Right ventricle myocardium inferior (tissue), 1 donor: ENCODE measurements at places on chromosomes 11 and 22. TPM values are rescaled to one million over a fixed set of nuclear protein-coding genes. Genes with fewer than 3 reads are reported as not detected.

DNA sequence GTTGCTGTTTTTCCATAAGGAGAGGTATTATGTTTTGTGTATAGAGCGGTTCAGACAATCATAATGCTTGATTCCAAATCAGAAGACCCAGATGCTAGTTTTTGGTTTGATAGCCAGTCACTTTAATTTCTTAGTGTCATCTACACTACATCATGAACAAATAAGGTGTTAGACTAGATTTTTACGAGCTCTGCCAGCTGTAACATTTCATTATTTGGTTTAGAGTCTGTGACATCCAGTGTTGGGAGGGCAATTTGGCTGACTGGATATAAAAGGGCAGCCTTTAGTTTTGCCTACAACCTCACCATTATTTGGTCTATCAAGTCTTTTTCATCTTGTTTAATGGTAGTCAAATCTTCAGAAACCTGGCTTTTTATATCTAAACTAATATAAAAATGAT, 30.2 kb upstream of the FBXO3 start:
- DNase-seq = no peak

GRCh38 chr11:36638556-36638955, 40.5 kb upstream of the RAG2 start:
- DNase-seq = no peak

- no peak for DNase-seq
These were observed 4.0 kb downstream of the SYN3 start for GRCh38 chr22:33054001-33054675.

CCDC87 gene
- total RNA-seq = 0.27 TPM

DNA sequence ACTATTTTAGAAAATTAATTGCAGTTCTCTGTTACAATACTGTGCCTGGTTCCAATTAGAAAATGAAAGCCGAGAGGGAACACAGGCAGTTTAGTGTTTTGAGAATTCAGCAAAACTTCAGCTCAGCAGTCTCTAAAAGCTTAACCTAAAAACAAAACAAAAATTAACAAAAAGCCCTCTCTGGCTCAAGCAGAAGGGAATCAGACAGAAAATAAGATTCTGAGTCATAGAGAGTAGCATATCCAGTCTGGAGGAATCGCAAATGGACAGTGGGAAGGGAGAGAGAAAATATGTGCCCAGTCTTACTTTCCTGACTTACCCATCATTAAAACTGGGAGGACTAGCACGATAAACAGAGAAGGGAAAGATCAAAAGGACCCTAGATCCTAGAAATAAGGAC, 38.1 kb upstream of the CHRM4 start:
- no peak for DNase-seq

- no peak for DNase-seq
These were observed 92.5 kb downstream of the APIP start for GRCh38 chr11:34823639-34824038.

- DNase-seq = peak; percentile 100
These were observed at the start of gene TSSC4 for GRCh38 chr11:2400069-2400761. TSS of gene TSSC4 (plus strand) at chr11:2400750. CDS start at chr11:2402634, 1,884 bp downstream.

SOX6 gene
- 14.1 TPM for total RNA-seq

DNA sequence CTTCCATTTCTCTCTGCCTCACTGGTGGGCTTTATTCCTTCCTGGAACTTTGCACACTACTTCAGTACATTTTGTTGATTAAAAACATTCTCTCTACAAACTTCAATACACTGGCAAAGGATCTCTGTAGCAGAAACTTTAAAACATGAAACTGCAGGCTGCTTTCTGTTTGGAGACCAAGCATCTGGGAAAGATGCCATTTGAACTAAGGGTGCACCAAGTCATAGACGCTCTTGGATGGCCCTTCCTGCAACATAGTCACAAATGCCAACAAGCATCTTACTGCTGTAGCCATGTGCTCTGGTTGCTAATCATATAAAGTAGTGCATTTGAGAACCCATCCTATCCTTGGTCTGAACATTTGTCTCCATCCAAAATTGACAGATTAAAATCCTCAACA, 56.4 kb downstream of the SNX19 start:
- no peak for DNase-seq

DNA sequence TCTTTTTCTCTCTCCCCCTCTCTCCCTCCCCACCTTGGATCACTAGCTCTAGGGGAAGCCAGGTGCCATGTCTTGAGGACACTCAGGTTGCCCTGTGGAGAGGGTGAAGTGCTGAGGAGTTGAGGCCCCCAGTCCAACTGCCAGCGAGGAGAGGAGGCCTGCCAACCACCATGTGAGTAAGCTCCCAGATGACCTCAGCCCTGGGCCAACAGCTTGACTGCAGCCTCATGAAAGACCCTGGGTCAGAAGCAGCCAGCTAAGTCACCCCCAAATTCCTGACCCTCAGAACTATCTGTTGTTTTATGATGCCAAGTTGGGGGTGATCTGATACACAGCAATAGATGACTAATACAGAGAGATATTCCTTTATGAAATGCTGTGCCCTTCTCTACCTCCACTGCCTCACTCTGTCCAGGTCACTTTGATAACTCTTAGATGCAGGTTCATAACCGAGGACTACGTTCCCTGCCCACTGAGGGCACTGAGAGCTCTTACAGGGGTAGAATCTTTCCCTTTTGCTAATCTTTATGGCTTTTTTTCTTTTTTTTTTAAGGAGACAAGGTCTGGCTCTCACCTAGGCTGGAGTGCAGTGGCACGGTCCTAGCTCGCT, 8.0 kb downstream of the ARFGAP3 start:
- DNase-seq = no peak

- no peak for DNase-seq
These were observed 187.8 kb downstream of the HIPK3 start for GRCh38 chr11:33444835-33445594.

MOGAT2 gene
- 0.22 TPM for total RNA-seq

- no peak for DNase-seq
These were observed 13.8 kb downstream of the LTO1 start for GRCh38 chr11:69661413-69661715.

GRCh38 chr11:117643606-117644300, 153.3 kb downstream of the DSCAML1 start:
- DNase-seq = no peak

OR4D9 gene
- total RNA-seq = not detected

- peak; percentile 83 for DNase-seq
These were observed 3.7 kb downstream of the RNH1 start for GRCh38 chr11:503179-503981.

DNA sequence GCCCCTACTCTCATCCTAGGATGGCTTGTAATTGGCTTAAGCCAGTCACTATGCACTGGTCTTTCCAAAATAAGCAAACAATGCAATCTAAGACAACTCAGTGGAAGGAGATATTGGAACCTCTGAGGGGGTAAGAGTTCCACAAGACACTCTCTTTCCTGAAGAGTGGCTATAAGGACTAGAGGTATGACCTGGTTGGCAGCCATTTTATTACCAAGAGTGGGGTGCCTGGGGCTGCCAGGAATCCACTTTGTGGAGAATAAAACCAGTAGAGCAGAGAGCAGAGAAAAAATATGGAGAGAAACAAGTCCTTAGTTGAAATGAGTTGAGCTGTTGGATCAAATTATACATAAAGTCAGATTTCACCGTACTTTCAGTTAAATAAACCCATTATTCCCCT, 38.8 kb upstream of the CAPRIN1 start:
- DNase-seq = no peak

DNA sequence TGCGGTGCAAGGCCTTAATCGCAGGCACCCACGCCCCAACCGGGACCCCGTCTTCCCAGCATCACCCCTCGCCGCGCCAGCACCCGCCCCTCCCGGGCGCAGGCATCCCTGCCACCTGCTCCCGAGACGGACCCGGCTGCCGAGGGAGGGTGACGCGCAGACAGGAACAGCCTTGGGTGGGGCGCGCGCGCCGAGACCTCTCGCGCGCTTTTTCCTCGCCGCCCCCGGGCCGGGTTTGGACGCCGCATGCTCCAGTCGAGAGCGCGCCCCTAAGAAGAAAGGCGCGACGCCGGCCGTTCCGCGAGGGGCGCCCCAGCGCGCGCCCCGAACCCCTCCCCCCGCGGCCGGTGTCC, 504 bp downstream of the CFL1 start:
- DNase-seq = no peak

GRCh38 chr22:20787223-20787622, 13.3 kb downstream of the SERPIND1 start:
- no peak for DNase-seq

DNA sequence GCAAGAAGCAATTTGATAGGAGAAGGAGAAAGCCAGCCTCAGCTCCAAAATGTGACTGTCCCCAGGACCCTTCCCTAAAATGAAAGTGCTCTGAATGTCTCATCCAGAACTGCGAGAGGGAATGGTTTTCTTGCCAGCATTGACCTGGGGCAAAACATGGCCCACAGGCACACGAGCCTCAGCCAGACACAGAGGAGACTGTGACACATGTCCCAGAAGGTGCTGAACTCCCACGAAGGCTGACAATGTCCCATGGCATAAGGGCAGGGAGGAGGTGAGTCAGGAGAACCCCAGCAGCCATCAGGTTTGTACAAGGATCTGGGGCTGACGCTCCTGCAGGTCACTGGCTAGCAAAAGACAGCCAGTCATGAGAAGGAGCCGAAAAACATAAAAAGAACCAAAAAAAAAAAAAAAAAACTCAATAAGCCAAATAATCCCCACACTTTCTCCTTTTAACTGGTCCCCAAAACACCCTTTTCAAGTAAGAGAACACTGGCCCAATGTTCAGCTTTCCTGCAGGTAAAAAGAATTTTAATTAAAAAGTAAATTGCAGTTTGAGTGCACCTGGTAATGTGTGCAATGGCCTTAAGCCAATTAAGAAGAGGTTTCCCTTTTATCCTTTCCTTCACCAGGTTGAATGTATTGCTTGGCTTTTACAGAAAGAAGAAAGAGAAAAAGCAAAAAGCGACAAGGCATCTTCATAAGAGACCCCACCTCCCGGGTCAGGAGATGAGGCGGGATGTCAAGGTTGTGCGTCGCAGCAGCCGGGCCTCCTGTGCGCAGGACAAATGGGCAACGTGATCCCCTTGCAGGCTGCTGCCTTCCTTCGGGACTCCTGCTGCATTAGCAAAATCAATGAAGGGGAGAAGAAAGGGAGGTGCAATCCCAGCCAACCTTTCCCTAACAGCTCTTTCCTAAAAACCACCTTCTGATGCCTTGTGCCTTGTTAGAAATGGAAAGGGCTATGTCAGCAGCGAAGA, 43.6 kb downstream of the GALNT18 start:
- DNase-seq = no peak

DNA sequence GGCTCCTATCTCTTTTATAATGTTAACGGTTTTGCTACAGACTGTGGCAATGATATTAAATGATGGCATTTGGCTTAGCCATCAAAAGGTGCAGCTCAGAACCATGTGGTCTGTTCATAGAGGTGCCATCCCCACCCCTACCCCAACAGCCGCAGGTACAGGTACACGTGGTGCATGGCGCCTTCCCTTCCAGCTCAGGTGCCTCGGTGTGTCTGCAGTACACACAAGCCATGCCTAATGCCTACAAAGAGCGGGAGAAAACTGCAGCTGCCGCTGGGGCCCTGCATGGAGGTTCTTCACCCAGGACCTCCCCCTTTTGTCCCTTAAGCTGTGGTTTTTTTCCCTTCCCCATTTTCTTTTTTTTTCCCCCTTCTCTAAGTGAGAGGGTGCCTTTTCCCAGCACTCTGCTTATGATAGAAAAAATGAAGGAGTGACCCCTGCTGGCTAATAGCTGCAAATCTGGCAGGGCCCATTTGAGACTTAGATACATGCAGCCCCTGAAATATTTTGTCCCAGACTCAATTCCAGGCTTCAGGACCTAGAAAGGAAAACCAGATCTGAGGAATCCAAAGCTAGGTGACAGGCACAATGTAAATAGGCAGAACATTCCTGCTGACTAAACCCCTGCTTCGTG, 6.5 kb downstream of the OR52M1 start:
- DNase-seq = no peak

C1QTNF5 gene
- 17.5 TPM for total RNA-seq

CTSF gene
- 51.0 TPM for total RNA-seq

GRCh38 chr11:18457450-18457849, 1.8 kb downstream of the LDHAL6A start:
- no peak for DNase-seq

DLG2 gene
- total RNA-seq = 5.7 TPM

GRCh38 chr11:6475936-6476335, 2.2 kb upstream of the TRIM3 start:
- no peak for DNase-seq

GRCh38 chr22:20865331-20865730, 6.5 kb downstream of the SNAP29 start:
- DNase-seq = no peak

DNA sequence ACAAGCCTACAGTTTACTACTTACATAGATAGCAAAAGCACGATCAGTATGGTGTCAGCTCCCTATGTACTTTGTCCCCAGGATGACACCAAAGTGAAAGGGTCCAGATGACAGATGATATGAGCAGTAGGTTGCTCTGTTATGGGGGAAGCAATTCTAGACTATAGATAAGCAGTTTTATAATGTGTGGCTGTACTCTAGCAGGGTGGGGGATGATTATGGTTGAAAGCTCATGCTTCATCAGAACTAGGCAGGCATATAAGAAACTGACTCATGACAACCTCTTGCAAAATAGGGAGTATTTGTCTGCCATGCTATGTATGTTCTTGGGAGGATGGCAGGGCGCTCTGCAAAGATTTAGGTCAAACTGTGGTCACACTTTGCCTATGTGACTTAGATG, 158.2 kb upstream of the ZBED5 start:
- no peak for DNase-seq

GRCh38 chr11:131859538-131860210, 489.3 kb downstream of the NTM start:
- DNase-seq = no peak

DNA sequence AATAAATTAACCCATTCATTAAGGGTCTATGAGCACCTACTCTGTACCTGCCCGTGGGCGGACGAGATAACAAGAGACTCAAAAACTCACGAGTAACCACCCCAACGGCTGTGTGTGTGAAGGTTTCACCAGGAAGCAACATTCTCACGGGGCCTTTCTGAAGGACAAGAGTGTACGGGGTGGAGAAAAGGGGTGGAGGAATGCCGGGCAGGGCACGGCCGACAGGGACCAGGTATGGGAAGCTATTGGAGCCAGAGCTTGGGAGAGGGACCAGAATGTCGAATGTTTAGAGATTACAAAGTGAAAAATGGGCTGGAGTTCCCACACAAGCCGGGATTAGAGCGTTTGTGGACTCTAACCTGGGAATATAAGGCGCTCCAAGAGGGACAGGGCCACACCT, 1.6 kb downstream of the KMT5B start:
- DNase-seq = no peak

TENM4 gene
- total RNA-seq = 0.35 TPM

RFPL3 gene
- not detected for total RNA-seq

OR52A1 gene
- total RNA-seq = not detected

DNA sequence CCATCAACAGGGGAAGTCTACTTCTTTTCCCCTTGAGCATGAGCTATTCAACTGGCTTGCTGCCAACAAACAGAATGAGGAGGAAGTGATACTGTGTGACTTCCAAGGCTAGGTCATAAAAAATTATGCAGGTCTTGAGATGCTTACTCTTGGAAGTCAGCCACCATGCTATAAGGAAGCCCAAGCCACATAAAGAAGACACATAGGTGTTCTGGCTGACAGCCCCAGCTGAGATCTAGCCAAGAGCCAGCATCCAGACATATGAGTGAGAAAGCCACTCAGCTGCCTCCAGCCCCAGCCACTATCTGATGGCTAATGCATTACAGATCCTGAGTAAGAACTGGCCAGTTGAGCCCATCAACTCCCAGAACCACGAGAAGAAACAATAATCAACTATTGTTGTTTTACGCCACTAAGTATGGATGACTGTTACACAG, 31.0 kb upstream of the PPP2R1B start:
- no peak for DNase-seq

GRCh38 chr11:22787551-22788162, 41.9 kb downstream of the SVIP start:
- no peak for DNase-seq

- no peak for DNase-seq
These were observed 22.3 kb downstream of the SMCO4 start for GRCh38 chr11:93520726-93521509.
